ENCODE measurements at places on chromosomes 11 and 22.

- no peak for DNase-seq
Measured at GRCh38 chr11:31620434-31620833, 110.9 kb downstream of the ELP4 start.

- DNase-seq, result no peak
Measured at GRCh38 chr11:86176165-86176884, 68.2 kb upstream of the EED start.

- DNase-seq, result no peak
Measured at GRCh38 chr11:66247295-66247694, 21.1 kb upstream of the RAB1B start.

GRCh38 chr11:72039031-72039855 is 40.5 kb downstream of the IL18BP start:
- DNase-seq, result no peak

GRCh38 chr22:23815541-23816155 is 23.2 kb downstream of the DERL3 start:
- DNase-seq, result no peak

- DNase-seq, result no peak
Measured at GRCh38 chr11:107787733-107788132, 70.9 kb downstream of the SLC35F2 start.

DNA sequence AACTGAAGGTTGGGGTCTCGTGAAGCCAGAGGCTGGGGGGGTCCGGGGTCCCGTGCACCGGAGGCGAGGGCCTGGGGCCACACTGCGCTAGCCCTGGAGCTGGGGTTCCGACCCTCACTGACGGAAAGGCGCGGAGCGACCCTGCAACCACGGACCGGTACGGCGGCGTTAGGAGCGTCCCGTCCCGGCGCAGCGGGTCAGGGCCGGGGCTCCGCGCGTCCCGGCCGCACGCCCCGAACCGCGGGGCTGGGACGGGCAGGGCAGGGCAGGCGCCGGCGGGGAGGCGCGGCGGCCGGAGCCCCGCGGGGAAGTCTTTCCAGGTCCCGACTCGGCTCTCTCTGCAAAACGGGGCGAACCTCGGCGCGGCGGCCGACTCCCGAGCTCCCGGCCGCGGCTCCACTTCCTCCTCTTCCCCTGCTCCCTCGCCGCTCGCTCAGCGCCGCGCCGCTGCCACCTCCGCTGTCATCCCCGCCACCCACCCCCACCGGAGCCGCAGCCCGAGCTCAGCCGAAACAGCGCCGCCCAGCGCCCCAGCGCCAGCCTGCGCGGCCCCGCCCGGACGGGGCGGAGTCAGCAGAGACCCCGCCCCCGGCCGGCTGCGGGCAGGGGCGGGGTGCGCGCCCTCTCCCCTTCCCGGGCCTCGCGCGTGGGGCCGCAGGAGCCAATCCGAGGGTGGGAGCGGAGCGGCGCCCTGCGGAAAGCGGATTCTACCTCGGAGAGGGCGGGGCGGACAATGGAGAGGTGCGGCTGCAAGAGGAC is at the start of gene GDPD5:
Gene GDPD5 (minus strand): TSS at position 509 of the 759 bp plus-strand sequence. CDS start 48,206 bp downstream, outside the sequence.
- peak; percentile 60 for DNase-seq

DNA sequence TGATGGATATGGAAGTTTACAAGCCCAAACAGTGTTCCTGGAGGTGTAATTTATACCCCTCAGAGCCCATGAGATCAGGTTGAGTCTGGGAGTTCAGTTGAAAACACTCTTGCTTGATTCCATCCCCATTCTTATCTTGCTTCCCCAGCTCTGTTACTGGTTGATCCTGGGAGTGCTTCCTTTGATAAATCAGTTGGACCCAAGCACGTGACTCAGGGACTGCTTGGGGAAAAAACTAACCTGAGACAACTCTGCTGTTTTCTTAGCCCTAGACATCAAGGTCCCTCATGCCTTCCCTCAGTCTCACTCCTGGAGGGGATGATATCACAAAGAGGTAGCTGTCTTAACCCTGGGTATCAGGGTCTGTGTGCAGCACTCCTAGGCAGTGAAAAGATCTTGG is 35.0 kb upstream of the SLC1A2 start:
- no peak for DNase-seq

DNA sequence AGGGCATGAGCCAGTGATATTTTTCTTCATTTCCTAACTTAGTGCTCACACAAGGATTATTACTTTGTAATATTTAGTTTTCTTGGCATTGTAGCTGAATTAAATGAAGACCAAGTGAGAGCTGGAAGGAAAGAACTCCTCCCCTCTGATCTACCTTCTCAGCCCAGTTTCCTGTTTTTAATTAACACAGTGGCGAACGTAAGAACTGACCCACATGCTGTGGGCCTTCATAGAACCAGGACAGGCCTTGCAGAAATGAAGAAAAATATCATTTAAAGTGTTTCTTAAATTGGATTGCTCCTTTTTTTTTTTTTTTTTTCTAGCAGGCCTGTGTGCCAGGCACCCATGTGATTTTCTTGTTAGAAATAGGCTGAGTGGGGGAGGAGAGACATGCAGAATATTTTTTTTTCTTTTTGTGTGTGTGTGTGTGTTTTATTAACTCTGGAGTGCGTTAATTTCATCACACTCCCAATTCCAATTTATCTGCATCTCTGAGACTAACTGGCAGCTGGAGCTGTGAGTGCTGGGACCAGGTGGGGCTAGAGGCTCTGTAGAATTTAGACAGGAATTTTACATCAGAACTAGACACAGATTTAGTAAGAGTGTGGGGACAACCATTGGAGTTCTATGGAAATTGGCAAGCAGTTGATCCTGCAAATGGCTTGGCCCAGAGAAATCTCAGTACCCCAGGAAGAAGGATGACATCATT is 320.5 kb downstream of the DDX10 start:
- no peak for DNase-seq

- no peak for DNase-seq
Measured at GRCh38 chr11:62493801-62494200, 52.8 kb downstream of the AHNAK start.

- no peak for DNase-seq
Measured at GRCh38 chr22:17922925-17923903, 101.1 kb downstream of the MICAL3 start.

GRCh38 chr11:64262271-64263002 is 11.1 kb downstream of the PLCB3 start:
- DNase-seq, result no peak

GRCh38 chr22:46625113-46625842 is 5.1 kb downstream of the GRAMD4 start:
- no peak for DNase-seq

- no peak for DNase-seq
Measured at GRCh38 chr11:101509922-101510321, 73.9 kb downstream of the TRPC6 start.

GRCh38 chr11:92875473-92875872 is 94.0 kb upstream of the MTNR1B start:
- DNase-seq, result no peak

DNA sequence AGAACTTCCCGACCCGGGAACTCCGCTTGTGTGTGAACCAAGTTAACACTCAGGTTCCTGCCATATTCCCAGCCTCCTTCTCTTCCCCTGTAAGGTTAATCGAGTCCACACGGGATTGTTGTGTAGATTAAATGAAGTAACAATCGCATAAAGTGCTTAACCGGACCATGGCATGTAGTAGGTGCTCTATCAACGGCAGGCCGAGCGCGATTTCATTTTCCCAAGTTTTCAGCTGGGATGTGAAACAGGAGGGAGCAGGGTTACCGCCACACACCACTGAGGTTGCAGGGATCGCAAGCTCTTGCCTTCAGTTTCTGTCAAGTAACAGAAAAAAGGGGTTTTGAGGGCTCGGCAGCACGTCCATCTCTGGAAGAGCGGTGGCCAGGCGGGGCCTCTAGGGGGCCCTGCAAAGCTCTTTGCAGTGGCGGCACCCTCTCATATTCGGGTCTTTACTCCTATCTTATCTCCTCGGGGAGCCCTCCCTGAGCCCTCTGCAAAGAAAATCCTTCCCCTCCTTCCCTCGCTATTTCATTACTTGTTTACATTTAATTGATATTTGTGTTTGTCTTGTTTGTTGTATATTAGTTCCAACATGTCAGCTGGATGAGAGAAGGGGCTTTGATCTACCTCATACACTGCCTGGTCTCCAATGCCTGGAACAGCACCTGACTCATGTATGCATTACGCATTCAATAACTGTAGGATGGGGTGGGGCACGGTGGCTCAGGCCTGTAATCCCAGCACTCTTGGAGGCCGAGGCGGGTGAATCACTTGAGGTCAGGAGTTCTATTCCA is 816 bp upstream of the PLEKHA7 start:
- DNase-seq, result peak; percentile 36

- DNase-seq, result no peak
Measured at GRCh38 chr11:39678996-39679395, 1780.5 kb downstream of the LRRC4C start.

DNA sequence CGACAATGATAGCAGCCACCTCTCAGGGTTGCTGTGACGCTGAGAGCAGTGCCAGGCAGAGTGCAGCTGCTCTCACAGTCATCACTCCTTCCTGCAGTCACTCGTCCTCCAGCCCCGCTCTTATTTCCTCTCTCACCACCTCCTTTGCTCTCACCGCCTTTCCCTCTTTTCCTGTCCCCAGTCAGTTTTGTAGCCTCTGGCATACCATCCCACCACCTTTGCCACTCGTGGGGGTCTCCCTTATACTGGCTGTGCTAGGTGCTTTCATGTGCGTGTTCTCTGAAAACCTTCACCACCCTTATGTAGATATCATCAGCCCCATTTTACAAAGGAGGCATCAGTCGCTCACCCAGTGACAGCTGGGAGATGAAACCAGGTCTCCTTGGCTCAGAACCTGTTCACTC is 19.3 kb upstream of the ST3GAL4 start:
- no peak for DNase-seq

GRCh38 chr11:66861774-66862558 is 5.1 kb downstream of the LRFN4 start:
- DNase-seq, result no peak

DNA sequence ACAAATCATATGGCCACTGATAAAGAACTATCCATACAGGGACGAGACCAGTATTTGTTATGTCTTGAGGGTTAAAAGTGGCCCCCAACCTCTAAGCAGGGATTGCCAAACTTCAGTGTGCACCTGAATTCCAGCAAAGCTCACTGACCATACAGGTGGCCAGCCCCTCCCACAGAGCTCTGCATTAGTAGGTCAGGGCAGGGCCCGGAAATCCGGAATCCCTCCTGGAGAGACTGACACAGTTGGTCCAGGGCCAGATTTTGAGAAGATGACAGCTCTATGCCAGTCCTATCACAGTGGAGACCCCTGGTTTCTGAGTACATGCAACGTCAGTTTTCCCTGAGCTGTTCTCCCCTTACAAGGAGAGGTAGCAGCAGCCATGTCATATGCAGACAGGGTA is 20.8 kb downstream of the VPS37C start:
- DNase-seq, result no peak

- DNase-seq, result no peak
Measured at GRCh38 chr11:132106096-132106982, 735.9 kb downstream of the NTM start.

GRCh38 chr11:63737718-63738117 is 30.9 kb downstream of the ZFTA start:
- DNase-seq, result no peak

DNA sequence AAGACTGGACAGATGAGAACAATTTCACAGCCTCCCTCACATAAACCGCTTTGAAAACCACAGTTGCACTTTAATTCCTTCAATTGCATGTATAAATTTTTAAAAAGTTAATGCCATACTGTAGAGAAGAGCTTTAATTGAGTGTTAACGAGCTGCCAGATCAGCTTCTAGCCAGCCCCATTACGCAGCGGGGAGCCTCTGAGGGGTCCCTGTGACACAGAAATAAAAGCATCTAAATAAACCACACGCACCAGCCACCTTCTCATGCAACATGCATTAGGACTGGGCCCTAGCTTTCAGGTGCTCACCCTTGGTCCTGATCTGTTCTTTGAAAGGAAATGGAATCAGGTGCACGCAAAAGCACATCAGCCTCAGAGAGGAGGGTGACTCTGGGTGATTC is 111.7 kb downstream of the SPATA19 start:
- DNase-seq, result no peak

- no peak for DNase-seq
Measured at GRCh38 chr22:38954414-38955043, 2.9 kb upstream of the APOBEC3A start.

DNA sequence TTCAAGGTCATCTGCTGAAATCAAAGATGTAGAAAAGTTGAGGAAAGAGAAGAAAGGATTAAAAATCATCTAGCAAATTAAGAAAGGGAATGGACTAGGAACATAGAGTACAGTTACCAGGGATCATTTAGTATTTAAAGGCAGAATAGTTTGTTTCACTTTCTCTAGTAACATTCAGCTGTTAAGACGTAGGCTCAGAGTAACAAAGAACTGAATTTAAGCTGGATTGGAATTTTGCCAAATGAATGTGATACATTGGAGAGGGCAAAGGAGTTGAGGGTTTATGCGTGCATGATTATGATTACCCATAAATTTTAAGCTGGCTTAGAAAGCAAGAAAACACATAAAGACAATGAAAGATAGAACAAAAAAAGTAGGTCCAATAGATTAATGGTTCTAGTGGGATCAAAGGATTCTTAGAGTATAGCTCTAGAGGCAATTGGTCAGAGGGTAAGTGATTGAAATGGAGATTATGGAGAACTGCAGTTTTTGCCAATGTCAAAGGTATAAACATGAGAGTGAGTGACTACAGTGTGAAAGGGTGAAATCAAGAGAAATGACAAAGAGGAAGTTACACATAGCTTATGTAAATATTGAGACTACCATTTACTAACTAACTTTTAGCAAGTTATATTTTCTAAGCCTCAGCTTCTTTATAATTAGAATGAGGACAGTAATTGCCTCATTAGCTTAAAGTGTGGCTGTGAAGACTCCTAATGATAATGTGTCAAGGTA is 190.0 kb downstream of the GRIA4 start:
- no peak for DNase-seq

- DNase-seq, result no peak
Measured at GRCh38 chr11:71465054-71465453, 12.1 kb downstream of the NADSYN1 start.

- DNase-seq, result no peak
Measured at GRCh38 chr11:48078689-48079088, 98.3 kb downstream of the PTPRJ start.

GRCh38 chr11:11735586-11735985 is 106.2 kb upstream of the USP47 start:
- DNase-seq, result no peak

DNA sequence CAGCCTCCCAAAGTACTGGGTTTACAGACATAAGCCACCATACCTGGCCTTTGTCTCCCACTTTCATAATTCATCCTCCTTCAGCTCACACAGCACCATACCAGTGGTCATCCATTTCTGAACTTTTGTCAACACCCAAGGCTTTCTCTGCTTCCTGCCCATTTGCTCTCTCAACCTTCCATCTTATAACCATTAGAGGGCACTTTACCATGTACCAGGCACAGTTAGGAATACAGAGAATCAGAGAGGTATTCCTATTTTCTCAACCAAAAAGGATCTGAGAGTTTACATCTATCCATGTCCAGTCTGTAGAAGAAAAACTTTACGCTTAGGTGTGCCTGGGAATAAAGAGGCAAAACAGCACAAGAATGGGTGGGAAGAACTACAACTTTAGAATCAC is 397.6 kb downstream of the BUD13 start:
- no peak for DNase-seq
